ENCODE measurements at places on chromosomes 12 and 14.

DNA sequence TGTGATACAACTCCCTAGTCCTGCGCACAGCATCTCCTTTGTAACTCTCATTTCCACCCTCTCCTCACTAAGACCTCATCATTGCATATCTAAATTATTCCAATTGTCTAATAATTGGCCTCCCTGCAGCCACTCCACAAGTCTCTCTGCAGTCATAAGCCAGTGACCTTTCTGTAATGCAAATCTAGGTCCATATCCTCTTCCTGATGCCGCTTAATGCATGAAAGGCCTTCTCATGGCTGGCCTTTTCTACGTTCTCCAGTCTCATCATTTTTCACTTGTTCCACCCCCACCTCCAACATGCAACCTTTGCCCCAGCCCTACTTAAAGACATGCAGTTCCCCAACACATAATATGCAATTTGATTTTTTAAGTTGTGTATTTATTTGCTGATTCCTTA is 96.0 kb downstream of the RPAP3 start:
- DNase-seq: no peak

- no peak for DNase-seq
These were observed 304.7 kb upstream of the SYT1 start for GRCh38 chr12:78559886-78560285.

- no peak for DNase-seq
These were observed 114.5 kb downstream of the RAD51B start for GRCh38 chr14:67934087-67934486.

- no peak for DNase-seq
These were observed 397.4 kb upstream of the OR4E1 start for GRCh38 chr14:22071006-22071405.

- no peak for DNase-seq
These were observed 19.7 kb upstream of the CD9 start for GRCh38 chr12:6180268-6181051.

All from stimulated activated CD4-positive, alpha-beta T cell treated with anti-CD3 and anti-CD28 coated beads, Interleukin-4, amount 100 ng/mL, for 48 hours (primary cell).